Activated CD4-positive, alpha-beta T cell treated with anti-CD3 and anti-CD28 coated beads, Interleukin-2, amount 50 U/mL, for 16 hours (primary cell): ENCODE measurements at places on chromosomes 1 and 21.

DNA sequence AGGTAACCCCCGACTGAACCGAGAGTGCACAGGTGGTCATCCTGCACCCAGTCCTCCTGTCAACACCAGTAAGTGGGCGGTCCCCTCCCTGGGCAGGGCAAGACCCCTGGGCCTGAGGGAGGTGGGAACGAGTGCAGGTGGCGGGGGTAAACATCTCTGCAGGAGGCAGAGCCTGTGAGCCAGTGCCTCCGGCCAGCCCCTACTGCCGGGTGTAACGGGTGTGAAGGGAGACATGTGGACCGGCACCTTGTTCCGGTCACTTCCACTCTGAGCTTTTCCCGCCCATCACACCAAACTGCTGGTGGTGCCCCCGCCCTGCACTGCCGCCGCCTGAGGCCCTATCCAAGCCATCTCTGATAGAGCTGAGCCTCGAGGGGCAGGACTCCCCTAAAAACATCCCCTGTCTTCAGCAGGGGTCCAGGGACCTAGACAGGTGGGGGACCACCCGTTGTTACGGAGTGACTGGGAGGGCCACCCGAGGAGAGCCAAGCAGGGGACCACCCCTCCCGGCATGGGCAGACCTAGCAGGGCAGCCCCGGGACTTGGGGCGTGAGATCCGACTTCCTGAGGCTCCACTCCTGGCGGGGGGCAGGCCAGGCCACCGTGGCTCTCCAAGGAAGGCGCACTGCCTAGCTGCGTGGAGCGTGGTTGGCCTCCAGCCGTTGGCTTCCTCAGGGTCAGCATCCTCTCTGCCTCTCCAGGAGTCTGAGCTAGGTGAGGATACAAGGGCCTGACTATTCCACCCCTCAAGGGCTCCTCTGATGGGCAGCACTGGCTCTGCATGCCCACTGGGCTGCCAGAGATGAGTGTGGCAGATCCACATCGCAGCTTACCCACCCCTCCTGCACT is 43.8 kb upstream of the LBR start:
- no peak for DNase-seq

- DNase-seq = no peak
Measured at GRCh38 chr21:32300117-32300681, 1.5 kb downstream of the MRAP start.

- peak; percentile 2 for DNase-seq
Measured at GRCh38 chr1:247077876-247078257, 744 bp downstream of the ZNF670 start.

GRCh38 chr1:185325413-185325812 is 8.4 kb upstream of the IVNS1ABP start:
- no peak for DNase-seq

GRCh38 chr1:158818975-158819431 is 12.1 kb upstream of the MNDA start:
- no peak for DNase-seq

- DNase-seq = peak; percentile 38
Measured at GRCh38 chr1:11654137-11654938, at the start of the genes FBXO2 and FBXO44. FBXO2 (minus strand) TSS chr1:11654429; CDS start chr1:11654340, 89 bp downstream. FBXO44 (plus strand) TSS chr1:11654877; CDS start chr1:11655836, 959 bp downstream.

- no peak for DNase-seq
Measured at GRCh38 chr21:17693801-17694200, 81.1 kb upstream of the BTG3 start.

DNA sequence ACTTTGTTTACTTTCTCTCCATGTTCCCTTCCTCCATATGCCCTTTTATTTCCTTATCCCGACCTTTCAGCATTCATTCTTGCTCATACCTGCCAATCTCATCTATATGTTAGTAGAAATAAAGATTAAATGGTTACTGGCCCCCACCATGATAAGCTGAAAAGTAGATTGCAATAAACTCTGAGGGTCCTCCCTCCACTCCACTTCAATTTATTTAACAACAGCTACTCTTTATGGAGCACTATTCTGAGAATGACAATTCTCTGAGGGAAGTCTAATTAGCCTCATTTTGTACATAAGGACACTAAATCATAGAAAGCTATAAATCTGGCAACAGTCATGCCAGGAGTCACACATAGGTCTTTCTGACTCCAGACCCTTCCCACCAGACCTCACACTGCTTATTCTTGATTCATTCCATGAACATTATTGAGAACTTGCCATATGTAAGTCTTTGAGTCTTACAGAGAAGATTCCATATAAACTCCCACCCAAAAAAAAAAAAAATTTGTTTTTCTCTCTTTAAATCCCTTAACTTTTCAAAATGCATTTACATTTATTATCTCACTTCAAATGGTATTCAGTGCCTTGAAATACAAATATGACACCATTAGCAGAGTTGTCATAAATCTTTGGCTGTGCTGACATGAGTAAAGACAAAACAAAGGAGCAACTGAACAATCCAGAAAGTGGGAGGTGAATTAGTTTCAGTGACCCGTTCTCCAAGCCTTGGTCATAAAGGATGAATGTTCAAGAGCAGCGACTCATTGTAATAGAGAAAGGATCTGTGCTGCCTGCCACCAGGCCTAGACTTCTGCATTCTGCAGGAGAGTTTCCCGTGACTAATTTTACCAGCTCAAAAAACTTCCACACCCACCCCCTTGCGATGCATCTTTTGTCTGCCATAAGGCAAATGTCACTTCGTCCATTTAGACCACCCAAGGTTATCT is 28.5 kb downstream of the PALMD start:
- peak; percentile 25 for DNase-seq

GRCh38 chr1:232227306-232227705 is 402.6 kb downstream of the SIPA1L2 start:
- DNase-seq = no peak

DNA sequence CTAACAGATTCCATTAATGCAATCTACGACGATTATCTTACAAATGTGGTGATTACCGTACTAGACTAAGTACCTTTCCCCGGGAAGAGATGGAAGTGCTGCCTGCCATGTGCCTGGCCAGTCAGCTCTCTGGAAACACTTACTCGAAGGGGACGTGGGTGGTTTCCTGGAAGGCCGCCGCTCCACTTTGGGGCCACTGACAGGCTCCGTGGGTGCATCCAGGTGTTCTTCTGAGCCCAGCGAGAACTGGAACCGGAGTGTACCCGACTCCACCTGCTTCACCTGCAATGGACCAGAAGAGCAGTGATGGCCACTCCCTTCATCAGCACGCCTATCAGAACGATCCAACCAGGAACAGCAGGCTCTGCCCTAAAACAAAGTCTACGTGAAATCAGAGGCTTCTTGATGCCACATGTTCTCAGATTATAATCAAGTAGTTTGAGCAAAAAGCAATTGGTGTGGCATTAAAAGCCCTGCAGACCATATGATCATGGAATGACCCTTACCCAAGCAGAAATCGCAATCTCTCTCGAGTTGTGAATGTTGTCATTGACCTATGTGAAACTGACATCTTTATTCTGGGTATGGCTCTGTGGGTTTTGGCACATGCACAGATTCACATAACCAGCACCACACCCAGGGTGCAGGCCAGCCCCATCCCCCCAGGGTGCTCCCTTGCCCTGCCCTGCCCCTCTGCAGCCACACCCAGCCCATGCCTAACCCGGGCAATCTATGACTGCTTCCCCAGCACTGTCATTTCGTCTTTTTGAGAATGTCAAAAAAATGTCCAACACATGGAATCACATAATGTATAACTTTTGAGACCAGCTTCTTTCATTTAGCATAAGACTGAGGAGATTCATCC is 64.5 kb downstream of the NPHP4 start:
- DNase-seq = no peak

DNA sequence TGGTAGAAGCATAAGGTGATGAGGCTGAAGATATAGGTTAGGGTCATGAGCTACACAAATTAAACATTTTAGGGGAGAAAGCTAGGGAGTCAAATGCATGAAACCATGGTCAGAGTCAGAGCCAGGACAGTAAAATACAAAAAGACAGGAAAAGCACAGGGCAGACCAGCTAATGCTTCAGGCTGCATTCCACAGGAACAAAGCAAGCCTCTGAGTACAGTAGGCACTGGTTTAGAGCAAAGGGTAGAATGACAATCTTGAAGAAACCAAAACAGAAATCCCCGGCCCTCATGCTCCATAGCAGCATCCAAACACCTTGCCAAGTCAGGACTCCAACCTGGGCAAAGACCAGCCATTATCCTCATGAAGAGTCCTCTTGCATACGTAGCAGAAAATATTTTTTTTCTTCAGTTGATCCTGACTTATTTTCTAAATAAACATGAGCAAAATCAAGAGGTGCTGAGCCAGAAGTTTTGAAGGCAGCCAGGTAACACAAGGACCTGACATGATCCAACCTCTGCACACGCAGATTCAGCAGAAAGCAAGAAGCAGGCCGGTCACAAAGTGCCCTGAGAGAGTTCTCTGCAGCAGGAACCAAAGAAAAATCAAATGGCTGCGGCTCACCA is 273.1 kb downstream of the TTLL7 start:
- DNase-seq = no peak

- DNase-seq = no peak
Measured at GRCh38 chr1:206513312-206514111, 6.2 kb downstream of the RASSF5 start.

DNA sequence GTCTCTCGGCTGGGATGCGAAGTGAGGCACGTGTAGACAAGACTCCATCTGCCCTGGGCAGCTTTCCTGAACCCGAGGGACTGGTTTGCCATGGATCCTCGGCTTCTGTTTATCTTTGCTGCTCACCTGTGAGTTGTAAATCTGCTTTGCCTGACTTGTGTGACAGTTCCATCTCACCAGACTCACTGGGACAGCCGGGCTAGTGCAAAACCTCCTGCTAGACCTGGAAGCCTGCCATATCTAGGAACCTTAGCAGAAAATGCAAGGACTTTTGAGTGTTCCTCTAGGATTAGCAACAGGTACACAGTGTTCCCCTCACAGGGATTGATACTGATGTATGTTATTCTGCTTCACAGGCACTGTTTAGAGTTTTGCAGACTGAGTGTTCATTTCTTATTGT is 218.6 kb downstream of the URB2 start:
- no peak for DNase-seq

DNA sequence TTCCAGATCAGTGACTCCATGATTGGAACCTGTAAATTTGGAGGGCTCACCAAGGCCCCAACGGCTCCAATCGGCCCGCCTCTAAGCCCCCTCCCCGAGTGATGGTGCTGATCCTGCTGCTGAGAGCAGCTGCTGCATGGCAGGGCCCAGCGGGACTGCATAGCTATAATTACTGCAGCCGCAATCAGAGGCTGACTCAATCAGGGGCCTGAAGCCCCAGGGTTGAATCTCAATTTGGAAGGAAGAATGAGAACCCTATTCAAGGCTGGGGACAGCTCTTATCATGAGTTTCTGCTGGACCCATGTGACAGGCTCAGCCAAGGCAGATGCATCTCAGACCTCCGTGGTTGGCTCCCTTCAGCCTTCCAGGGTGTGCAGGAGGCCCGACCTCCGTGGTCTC is 42.8 kb upstream of the MAGOH start:
- DNase-seq = no peak

DNA sequence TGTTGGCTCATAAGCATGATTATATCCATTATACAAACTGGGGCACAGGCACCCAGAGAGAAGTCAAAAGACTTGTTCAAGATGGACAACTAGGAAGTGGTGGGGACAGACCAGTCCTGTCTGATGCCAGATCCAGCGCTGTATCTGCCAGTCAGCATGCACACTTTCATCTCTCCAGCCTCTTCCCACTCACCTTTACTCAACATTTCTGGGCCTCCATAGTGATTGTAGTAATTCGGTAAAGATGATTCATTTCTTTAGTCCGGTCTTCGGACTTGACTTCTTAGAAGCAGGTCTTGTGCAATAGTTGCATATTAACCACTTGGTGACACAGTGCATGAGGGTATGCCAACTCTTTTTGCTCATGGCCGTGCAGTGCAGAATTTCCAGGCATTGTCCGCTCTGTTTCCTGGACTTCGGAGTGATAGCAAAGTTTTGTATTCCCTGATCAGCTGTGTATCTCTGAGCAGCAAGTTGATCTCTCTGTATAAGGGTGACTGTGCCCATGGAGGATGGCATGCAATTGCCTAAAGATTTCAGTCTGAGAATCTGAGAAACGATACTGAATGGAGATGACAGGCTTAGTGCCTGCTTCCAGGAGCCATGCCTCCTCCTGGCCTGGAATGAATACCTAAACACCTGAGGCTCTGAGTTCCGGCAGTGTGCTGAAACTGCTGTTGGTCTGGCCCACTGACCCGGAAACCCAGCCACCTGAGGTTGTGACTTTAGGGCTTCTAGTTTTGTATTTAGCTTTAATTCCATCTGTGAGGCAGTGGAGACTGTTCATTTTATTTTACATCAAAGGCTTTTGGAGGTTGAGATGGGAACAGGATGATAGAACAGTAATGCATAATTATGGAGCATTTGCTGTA is 39.0 kb downstream of the GALNT2 start:
- peak; percentile 86 for DNase-seq

DNA sequence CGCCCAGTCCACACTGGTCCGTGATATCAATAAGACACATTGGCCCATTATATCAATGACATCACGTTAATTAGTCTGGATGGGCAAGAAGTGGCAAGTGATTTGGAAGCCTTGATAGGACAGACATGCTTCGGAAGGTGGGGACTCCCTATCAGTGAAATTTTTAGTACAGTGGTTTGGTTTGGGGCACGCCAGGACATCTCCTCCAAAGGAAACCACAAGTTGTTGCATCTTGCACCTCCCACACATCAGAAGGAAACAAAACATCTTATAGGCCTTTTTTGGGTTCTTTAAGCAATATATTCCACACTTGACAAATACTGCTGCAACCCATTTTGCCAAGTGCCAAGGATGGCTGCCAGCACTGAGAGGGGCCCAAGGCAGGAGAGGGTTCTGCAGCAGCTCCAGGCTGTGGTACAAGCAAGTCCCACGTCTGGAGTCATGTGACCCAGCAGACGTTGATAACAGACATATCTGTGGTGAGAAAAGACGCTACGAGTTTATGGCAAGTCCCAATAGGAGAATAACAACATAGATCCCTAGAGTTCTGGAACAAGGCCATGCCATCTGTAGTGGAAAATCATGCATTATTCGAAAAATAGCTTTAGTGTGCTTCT is 95.3 kb upstream of the DISP3 start:
- DNase-seq = peak; percentile 22

GRCh38 chr1:230068952-230069684 is 2.1 kb downstream of the GALNT2 start:
- no peak for DNase-seq

DNA sequence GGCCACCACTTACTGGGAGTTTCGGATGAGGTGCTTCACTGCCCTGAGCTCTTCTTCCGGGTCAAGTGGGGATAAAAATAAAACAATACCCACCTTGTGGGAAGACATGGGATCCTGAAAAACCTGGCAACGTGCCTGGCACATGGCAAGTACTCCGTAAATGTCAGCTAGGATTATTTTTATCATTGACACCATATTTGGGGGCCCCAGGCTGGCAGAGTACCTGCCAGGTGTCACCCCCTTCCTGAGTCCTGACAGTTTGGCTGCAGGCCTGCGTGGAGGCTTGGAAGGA is 9.2 kb upstream of the EPHA2 start:
- no peak for DNase-seq

DNA sequence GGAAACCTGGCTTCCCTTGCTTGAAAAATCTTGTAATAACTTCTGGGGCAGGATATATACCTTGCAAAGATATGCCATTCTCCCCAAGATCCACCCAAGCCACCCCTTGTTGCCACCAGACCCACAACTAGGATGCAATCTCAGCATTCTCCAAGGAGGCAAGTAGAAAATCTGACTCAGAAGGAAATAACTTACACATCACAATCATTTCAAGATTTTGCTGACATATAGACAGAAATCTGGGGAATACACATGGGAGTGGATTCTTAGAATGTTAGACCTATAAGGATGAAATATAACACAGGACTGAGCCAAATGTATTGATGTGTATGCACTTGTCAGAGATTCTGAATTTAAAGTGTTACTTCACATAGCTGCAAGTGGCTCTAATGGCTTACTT is 14.8 kb upstream of the ZDHHC18 start:
- DNase-seq = peak; percentile 76

- DNase-seq = no peak
Measured at GRCh38 chr1:212152308-212152693, 116.8 kb downstream of the DTL start.
